Activated effector memory CD4-positive, alpha-beta T cell treated with anti-CD3 and anti-CD28 coated beads, Interleukin-2, amount 50 U/mL, for 16 hours (primary cell): ENCODE measurements at places on chromosomes 1 and 21.

- no peak for DNase-seq
Measured at GRCh38 chr1:223364685-223365382, 858 bp upstream of the SUSD4 start.

GRCh38 chr1:3453203-3453761 lies 1.2 kb upstream of the ARHGEF16 start:
- DNase-seq: peak; percentile 91

- no peak for DNase-seq
Measured at GRCh38 chr1:156102633-156103511, 11.6 kb upstream of the LMNA start.

DNA sequence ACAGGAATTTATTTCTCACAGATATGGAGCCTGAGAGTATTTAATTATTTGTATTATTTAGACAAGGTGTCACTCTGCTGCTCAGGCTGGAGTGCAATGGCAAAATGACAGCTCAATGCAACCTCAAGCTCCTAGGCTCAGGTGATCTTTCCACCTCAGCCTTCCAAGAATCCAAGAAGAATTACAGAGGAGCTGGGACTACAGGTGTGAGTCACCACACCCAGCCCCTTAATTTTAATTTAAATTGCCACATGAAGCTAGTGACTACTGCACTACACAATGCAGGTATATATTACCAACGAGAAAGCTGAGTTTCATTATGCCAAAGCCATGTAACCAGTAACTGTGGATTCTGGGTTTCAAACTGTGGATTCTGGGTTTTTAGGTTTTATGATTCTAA lies 2.1 kb downstream of the KHDC4 start:
- DNase-seq: no peak

DNA sequence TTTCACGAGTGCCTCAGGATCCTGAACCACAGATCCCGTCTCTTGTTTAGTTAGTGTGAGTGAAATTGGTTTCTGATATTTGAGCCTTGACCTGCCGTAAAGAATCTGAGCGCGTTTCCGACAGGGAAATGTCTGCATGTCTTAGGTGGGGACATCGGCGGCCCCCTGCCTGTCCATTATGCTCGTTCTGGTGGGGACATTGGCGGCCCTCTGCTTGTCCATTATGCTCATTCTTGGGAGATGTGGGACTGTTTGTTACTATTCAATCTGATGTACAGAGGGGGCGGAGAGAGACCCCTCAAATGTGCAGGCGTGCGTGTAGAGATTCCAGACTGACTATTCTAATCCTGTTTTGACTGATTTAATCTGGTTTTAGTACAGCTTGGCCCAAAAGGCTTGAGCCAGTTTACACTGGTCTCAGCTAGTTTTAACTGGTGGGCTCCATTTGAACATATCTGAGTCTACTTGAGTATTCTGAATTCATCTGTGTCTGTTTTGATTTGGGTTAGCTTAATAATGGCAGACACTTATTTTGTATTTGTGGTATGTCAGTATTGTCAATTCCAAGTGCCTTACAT lies 6.6 kb upstream of the TINAGL1 start:
- DNase-seq: no peak

DNA sequence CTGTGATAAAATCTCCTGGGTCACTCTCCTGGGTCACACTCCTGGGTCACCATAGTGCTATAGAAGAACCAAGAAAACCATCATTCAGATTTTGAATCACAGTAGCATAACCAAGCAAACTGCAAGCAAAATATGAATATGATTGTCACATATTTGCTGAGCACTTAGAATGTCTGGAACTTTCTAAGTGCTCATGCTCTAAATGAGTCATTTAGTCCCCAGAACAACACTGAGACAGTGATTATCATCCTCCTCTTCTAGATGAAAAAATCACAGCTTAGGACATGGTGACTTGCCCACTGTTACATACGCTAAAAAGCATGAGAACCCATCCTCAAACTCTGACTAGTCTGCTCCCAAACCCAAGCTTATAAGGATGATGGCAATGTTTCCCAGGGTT lies 39.5 kb upstream of the DDAH1 start:
- DNase-seq: no peak

DNA sequence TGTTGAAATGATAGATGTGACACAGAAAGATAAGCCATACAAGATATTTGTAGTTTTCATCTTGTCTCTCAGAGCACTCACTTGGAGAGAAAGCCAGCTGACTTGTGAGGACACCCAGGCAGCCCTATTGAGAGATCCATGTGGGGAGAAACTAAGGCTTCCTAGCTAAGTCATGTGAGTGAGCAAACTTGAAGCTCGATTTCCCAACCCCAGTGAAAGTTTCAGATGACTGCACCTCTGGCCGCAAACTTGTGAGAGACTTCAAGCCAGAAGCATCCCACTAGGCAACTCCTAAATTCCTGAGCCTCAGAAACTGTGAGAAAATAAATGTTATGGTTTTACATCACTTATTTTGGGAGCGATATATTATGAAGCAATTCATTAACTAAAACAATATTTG lies 832.3 kb downstream of the LTN1 start:
- DNase-seq: no peak

DNA sequence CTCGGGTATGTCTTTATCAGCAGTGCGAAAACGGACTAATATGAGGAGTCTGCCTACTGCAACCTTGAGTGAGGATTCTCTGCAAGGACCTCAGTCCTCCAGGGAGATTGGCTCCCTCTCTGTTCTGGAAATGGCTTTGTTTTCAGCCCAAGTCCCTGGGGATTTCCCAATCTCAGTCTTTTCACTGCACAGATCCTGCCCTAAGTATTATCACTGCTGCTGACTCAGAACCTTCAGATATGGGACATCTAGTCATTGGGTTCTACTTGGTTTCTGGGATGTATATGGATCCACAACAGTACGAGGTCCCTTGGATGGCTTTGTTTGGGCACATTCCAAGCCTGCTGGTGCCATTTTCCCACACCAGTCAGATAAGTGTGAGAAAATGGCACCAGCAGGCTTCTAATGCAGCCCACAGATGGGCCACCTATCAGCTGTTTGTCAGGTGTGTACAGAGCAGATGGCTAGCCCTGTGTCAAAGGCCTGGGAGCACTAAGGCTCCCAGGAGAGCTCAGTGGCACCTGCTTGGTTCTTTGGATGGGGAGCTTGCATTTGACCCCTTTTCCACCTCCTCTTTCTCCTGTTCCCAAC lies 27.4 kb downstream of the ELF3 start:
- no peak for DNase-seq

GRCh38 chr1:60229821-60230220 lies 156.3 kb upstream of the C1orf87 start:
- DNase-seq: no peak

- no peak for DNase-seq
Measured at GRCh38 chr1:41936107-41936506, 17.4 kb upstream of the HIVEP3 start.

DNA sequence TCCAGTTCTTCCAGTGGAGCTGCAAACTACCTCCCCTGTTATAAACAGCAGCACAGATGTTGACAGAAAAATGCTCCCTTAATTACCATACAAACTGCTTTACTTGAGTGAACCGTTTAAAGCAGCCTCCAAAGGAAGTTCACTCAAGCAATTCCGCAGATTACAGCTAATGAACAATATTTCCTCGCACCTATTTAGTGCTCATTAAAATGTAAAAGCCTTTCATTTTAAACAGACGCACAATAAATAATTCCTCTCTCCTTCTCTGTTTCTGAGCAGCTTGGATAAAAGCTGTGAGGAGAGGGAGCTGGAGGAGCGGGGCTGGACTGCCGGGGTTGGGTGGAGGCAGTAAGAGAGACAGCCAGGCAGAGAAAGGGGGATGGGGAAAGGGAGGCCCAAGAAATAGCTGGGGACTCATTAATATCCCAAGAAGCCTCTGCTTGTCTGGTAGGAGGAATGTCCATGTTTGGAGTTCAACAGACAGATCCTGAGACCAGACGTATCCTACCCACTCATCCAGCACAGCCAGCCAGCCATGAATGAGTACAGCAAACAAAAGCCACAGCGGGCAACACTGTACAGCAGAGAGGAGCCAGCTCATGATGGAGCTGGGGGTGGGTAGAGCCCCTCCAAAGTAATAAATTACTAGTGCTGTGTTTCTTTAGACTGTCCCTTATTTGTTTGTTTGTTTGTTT lies 227.7 kb downstream of the GPATCH2 start:
- DNase-seq: no peak
